ENCODE measurements at places on chromosomes 6 and 20.

- DNase-seq: no peak
Observed at GRCh38 chr6:143594647-143595046, 83.1 kb upstream of the PHACTR2 start.

DNA sequence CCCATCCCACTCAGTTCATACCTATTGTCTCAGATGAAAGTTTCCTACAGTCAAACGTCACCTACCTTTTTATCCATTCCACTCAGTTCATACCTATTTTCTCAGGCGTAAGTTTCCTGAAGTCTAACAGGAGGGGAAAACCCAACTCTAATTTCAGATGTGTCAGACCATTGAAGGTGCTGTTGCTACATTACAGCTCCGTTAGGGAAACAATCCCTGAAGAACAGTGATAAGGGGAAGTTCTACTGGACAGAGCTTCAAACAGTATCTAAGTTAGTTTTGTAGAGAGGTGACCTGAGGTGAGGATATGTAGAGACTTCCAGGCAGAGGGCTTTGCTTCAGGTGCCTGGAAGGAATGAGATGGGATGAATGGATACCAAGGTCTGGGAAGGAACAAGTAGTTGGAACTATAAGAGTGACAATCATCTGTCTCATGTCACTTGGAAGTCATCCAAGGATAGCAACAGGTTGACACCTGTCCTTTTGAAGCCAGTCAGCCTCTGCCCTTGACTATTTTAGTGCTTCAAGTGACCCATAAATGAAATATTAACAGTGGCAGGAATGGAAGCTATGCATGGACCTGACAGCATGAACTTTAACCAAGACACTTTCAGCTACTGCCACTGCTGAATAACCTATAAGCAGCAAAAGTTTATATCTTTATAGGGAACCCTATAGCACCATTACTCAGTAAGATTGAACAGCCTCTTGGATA is 191.6 kb upstream of the MOCS1 start:
- DNase-seq: no peak

DNA sequence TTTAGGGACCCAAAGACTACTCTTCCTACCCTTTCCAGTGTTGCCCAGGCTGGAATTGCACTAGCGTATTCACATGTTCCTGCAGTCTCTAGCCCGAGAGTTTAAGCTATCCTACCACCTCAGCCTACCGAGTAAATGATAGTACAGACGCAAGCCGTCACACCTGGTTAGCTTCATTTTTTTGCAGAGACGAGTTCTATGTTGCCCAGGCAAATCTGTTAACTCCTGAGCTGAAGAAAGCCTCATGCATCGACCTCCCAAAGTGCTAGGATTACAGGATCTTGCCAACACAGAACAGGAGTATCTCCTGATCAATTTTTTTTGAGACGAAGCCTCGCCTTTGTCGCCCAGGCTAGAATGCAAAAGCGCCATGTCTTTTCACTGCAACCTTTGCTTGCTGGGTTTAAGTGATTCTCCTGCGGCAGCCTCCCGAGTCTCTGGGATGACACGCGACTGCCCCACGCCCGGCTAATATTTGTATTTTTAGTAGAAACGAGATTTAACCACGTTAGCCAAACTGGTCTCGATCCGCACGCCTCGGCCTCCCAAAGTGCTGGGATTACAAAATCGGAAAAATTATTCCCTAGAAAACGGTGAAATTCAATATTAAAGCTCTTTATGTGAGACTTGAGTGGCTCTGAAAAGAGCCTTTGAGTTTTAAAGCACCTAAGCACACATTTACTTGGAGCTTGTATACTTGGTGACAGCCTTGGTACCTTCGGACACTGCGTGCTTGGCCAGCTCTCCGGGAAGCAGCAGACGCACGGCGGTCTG is 128.5 kb downstream of the HFE start:
- no peak for DNase-seq

GRCh38 chr6:15496345-15497131 is 166.3 kb downstream of the DTNBP1 start:
- no peak for DNase-seq

DNA sequence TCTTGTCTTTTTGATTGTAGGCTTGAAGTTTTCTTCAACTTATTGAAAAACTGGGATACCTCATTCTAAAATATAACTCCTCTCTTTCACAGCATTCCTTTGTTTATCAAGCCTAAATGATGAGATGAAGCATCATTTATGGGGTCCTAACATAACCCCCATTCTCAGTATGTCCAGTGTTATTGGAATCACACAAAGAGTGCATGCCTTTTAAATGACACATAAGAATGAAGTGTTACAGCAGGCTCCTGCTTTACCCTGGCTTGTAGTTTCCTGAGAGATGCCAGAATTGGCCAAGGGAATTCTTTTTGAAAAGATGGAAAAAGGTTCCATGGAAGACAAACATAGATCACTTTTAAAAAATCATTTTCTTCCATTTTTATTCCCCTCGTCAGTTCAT is 502.4 kb downstream of the BCKDHB start:
- DNase-seq: no peak

Measured in cortex of kidney (tissue), 1 donor.